A549 treated with Hydrocortisone at 1 μM for 4 hours (cell line): ENCODE measurements at places on chromosomes 1 and 21. TPM values are rescaled to one million over a fixed set of nuclear protein-coding genes. Genes with fewer than 3 reads are reported as not detected.

Gene OR14K1
- total RNA-seq: not detected in 5 replicates

Gene LCE1B
- 0.11 TPM in 1 of 5 replicates, not detected in the others for total RNA-seq

Gene UCK2
- 116 to 124 TPM (median 119 TPM) in 5 replicates for total RNA-seq

Gene IQGAP3
- total RNA-seq: 13.4 to 17.9 TPM (median 16.5 TPM) in 5 replicates

Gene CFHR2
- not detected in 5 replicates for total RNA-seq

Gene CDA
- 31.6 to 40.9 TPM (median 33.4 TPM) in 5 replicates for total RNA-seq

Gene LELP1
- not detected in 5 replicates for total RNA-seq

Gene SPATA17
- total RNA-seq: 2.2 to 2.8 TPM (median 2.2 TPM) in 5 replicates

Gene DDAH1
- 6.4 to 8.7 TPM (median 7.6 TPM) in 5 replicates for total RNA-seq

Gene TAF13
- total RNA-seq: 23.6 to 42.4 TPM (median 26.0 TPM) in 5 replicates

Gene DNASE2B
- total RNA-seq: not detected in 5 replicates

Gene OR10J1
- not detected in 5 replicates for total RNA-seq

Gene CD52
- total RNA-seq: not detected in 5 replicates

Gene SPRR4
- not detected in 5 replicates for total RNA-seq

Gene PRMT6
- total RNA-seq: not detected in 5 replicates

Gene CA6
- not detected in 5 replicates for total RNA-seq

Gene FAM151A
- total RNA-seq: 0.15 to 0.29 TPM (median 0.24 TPM) in 5 replicates
